Right atrium auricular region (tissue), 2 donors: ENCODE measurements at places on chromosomes 1 and 21. TPM values are rescaled to one million over a fixed set of nuclear protein-coding genes. Genes with fewer than 3 reads are reported as not detected.

The KLHL17 gene
- total RNA-seq: 2.9 TPM

The RBP7 gene
- total RNA-seq: 31.4 TPM

The KCNJ10 gene
- not detected for total RNA-seq

The DPT gene
- total RNA-seq: 52.2 TPM

DNA sequence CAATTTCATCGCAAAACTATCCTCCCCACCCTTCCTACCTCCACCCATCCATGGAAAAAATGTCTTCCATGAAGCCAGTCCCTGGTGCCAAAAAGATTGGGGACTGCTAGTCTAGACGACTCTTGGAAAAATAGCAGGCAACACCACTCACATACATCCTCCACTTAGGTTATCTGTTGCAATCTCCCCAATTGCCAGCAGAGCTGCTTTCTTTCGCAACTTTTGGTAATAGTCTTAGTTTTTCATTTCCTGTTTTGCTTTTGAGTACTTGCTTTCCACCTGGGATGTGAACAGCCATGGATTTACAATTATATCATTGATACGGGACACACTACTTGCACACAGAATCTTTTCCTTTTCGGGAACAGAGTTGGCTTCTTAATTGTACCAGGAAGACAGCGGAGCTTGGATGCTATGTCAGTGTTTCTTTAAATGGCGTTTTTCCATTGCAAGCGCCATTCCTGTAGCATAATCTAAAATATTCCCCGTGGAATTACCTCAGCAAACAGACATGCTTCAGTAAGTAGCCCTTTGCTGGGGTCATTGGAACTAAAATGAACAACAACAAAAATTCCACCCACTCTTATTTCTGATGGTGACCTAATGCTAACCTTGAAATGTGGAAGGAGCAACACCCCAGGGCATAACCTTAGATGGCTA, 183.3 kb upstream of the ADGRL2 start:
- H3K27me3 ChIP-seq: no peaks in the 10 kb centered on the region
- no peak overlapping the region for H3K27ac ChIP-seq
- no peak overlapping the region for H3K4me3 ChIP-seq
- no peaks in the 10 kb centered on the region for H3K36me3 ChIP-seq
- H3K4me1 ChIP-seq: no peaks in the 10 kb centered on the region

DNA sequence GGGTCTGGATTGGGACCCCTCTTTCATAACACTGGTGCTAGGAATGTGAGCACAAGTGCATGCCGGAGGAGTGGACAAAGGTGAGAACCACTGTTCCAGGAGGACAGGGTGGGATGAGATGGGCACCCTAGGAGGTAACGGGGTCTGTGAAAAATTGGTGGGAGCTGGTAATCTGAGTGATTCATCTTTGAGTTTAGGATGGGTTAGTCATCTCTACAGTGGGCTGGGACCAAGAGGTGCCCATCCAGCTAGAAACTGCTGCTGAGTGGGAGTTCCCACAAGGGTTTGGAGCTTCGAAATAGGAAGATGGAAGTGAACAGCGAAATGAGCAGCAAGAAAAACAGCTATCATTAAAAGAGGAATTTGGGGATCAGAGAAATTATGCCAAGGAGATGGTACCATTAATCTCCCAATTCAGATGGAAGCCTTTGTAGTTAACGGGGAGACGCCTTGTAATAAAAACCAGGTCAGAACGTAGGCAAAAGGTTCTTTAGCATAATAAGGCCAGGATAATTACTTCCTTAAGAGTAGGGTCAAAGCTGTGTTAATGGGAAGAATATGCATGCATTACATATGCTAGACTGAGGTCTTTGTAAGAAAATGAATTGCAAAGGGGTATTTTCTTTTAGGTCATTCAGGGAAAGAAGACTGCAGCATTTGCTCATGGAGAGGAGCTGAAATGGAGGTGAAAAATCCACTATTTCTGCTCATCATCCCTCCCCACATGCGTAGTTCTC, 55.5 kb downstream of the OLFML3 start:
- no peaks in the 10 kb centered on the region for H3K36me3 ChIP-seq
- H3K4me1 ChIP-seq: no peaks in the 10 kb centered on the region
- no peak for DNase-seq
- no peaks in the 10 kb centered on the region for H3K27me3 ChIP-seq
- H3K27ac ChIP-seq: no peak overlapping the region

- no peak overlapping the region for H3K27ac ChIP-seq
- no peaks in the 10 kb centered on the region for H3K4me1 ChIP-seq
- no peak for DNase-seq
- no peaks in the 10 kb centered on the region for H3K27me3 ChIP-seq
- no peak overlapping the region for H3K4me3 ChIP-seq
These were observed 24.7 kb downstream of the IFFO2 start for GRCh38 chr1:18931730-18932129.

DNA sequence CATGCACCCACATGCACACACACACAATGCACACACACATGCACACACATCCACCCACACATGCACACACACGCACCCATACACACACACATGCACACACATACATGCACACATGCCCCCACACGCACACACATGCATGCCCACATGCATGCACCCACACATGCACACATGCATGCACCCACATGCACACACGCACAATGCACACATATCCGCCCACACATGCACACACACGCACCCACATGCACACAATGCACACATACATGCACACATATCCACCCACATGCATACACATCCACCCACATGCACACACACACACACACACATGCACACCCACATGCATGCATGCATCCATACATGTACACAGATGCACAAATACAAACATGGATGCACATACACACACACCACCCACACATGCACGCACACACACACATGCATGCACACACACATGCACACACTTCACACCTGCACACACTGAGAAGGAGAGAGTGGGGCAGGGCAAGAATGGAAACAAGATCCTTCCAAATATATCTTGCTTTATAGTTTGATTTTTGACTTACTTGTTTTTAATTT, 123.2 kb downstream of the NPHP4 start:
- H3K36me3 ChIP-seq: peaks cover 27% of the 10 kb centered on the region
- H3K27ac ChIP-seq: no peak overlapping the region
- H3K27me3 ChIP-seq: no peaks in the 10 kb centered on the region
- no peak for DNase-seq
- no peak overlapping the region for H3K4me3 ChIP-seq
- no peaks in the 10 kb centered on the region for H3K4me1 ChIP-seq

- no peaks in the 10 kb centered on the region for H3K36me3 ChIP-seq
- H3K27me3 ChIP-seq: no peaks in the 10 kb centered on the region
- H3K27ac ChIP-seq: no peak overlapping the region
- DNase-seq: no peak
These were observed 69.7 kb upstream of the RGL1 start for GRCh38 chr1:183735069-183735860.
